ENCODE measurements at places on chromosomes 7 and 10. TPM values are rescaled to one million over a fixed set of nuclear protein-coding genes. Genes with fewer than 3 reads are reported as not detected.

The IL6 gene
- total RNA-seq: 1.8 TPM

The GRID2IP gene
- total RNA-seq: not detected

The ABCB4 gene
- total RNA-seq: not detected

The PIP4K2A gene
- total RNA-seq: 17.5 TPM

The HOXA10 gene
- total RNA-seq: 6.8 TPM

The CACNB2 gene
- not detected for total RNA-seq

The CRYGN gene
- not detected for total RNA-seq
